T-helper 2 cell (primary cell): ENCODE measurements at places on chromosomes 2 and 18.

DNA sequence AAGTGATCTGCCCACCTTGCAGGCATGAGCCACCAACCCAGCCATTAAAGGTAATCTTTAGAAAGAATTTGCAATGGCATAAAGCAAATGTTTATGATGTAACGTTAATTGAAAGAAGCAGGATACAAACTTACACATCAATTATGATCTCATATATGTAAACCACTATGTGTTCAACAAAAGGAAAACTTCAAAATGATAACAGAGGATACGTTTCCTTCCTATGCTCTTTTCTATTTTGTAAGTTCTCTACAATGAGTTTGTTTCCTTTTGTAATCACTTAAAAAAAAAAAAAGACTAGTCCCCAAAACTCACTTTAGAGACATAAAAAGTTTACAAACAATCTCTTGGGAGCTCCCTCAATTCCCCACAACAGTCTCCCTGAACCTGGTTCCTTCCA is 1.4 kb downstream of the C2orf81 start:
- no peak for DNase-seq

- DNase-seq, result no peak
Observed at GRCh38 chr2:21821672-21822227, 698.0 kb downstream of the TDRD15 start.

- DNase-seq, result no peak
Observed at GRCh38 chr2:219300022-219300421, 9.2 kb downstream of the PTPRN start.

DNA sequence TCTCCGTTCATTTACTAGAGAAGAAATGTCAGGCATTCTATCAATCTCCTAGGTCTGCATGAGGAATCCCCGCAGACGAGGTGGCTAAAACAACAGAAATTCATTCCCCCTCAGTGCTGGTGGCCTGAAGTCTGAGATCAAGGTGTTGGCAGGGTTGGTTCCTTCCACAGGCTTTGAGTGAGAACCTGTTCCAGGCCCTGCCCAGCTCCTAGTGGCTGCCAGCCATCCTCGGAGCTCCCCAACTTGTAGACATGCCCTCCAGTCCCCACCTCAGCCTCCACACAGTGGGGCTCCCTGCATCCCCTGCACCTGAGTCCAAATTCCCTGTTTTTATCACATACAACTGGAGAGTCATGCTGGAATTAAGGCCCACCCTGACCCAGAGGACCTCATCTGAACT is 145.3 kb upstream of the ALKAL2 start:
- DNase-seq, result no peak

GRCh38 chr2:45855374-45855773 is 203.9 kb downstream of the PRKCE start:
- no peak for DNase-seq

- no peak for DNase-seq
Observed at GRCh38 chr2:42858140-42859005, 66.0 kb upstream of the HAAO start.

DNA sequence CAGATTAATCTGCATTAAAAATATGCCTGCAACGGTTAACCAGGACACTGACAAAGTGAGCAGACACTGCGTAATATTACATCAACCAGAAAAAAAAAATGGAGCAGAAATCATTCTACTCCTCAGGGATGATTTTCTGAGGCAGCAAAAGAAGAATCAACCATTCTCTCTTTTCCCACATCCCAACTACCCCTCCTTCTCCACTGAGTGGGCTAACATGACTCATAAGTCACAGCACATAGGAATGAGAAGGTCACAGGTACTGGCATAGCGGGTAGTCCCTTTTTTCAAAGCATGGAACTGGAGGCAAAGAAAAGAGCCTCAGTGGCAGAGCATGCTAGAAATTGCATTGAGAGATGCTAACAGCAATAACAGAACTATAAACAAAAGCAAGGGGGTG is 54.3 kb upstream of the TSPYL6 start:
- no peak for DNase-seq

DNA sequence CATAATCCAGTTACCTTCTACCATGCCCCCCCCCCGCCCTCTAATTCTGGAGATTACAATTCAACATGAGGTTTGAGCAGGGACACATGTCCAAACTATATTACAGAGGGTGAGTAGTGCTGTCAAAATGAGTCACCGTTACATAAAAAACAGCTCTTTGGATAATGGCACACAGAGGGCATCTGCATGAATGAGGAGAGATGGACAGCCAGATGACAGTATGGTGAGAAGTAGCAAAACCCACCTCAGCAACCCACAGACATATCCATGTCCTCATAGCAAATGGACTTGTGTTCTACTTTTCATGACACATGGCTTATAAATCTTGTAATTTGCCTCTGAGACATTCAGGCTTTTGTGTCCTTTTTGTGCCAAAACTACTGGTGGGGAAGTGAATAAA is 132.0 kb downstream of the EML6 start:
- no peak for DNase-seq

DNA sequence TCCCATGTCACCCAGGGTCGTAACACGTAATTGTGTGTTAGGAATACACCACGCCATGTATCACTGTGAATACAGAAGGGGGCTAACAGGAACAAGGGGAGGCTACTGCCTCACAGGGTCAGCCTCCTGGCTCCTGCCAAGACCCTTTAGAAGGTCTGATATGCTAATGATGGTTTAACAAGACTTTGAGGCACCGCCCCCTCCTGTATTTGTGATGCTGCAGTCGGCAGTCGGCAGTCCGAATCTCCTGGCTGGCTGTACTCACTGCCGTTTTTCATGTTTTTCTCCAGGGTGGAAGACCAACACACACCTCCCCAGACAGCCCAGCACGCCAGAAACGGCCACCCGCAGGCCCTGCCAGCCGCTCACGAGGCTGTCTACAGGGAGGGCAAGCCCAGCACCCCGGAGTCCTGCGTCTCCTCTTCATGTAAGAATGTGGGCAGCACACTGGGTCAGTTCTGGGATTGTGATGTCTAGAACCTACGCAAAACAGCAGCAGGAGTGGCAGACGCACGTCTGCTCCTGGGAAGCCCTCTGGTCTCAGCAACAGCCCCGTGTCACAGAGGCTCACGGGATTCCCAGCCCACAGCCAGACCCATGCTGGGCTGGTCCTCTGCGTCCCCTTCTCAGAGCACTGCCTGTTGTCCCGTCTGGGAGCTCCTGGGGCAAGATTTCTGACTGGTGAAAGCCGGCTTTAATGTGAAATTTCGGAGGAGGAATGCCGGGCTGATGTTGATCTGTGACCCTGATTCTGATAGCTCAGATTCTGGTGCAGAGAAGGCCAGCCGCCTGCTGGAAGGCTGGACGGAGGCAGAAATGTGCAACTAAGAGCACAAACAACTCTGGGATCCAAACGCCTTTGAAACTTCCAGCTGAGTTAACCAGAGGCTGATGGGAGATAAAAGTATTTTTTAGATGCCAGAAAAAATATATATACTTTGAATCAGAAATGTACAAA is 39.7 kb upstream of the B3GNT7 start:
- DNase-seq, result no peak

GRCh38 chr2:27498975-27499374 is 2.3 kb downstream of the GCKR start:
- DNase-seq, result no peak

GRCh38 chr2:48709096-48710034 is 46.2 kb downstream of the LHCGR start:
- DNase-seq, result no peak

GRCh38 chr2:71607151-71607889 is 154.0 kb downstream of the DYSF start:
- no peak for DNase-seq

GRCh38 chr2:238882082-238882755 is 34.3 kb downstream of the TWIST2 start:
- DNase-seq, result no peak

GRCh38 chr2:56714400-56714799 is 530.6 kb downstream of the CCDC85A start:
- no peak for DNase-seq

DNA sequence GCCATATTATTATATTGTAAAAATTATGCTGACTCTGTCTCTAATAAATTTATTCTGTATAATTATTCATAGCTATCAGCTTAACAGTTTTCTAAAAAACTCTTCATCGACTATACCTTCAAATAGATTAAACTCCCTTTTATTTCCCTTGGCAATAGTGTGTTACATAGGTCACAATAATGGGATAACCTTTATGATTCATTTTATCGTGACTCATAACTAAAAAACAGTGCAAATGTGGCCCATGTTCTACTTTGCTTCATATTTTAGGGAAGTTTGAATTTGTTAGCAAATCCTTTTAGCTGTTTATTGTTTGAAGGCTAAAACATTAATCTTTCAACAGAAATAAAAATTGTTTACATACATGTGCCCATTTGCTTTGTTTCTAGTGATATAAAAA is 783.2 kb upstream of the CDH2 start:
- no peak for DNase-seq

DNA sequence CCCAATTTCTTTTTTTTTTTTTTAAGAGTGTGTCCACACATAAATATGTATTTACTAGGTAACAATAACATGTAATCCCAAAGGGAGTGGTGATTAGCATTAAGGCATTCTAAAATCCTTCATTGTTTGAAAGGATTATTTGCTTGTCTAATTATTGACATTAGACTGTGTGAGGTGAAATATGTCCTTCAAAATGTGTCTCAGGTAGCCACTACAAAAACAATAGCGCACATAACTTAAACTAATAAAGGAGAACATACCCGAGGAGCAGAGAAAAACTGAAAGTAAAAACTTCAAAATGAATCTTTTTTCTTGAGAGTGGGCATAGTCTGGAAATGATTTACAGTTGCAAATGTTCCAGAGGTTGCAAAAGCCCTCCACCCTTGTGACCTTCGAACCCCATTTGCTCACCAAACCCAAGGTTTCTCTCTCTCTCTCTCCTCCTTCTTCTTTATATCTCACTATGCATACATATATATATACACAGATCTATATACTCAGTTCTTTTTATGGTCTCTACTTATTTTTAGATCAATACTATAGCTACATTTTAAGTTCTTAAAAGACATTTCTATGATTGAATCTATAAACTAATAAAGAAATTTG is 24.4 kb upstream of the FRZB start:
- DNase-seq, result no peak

DNA sequence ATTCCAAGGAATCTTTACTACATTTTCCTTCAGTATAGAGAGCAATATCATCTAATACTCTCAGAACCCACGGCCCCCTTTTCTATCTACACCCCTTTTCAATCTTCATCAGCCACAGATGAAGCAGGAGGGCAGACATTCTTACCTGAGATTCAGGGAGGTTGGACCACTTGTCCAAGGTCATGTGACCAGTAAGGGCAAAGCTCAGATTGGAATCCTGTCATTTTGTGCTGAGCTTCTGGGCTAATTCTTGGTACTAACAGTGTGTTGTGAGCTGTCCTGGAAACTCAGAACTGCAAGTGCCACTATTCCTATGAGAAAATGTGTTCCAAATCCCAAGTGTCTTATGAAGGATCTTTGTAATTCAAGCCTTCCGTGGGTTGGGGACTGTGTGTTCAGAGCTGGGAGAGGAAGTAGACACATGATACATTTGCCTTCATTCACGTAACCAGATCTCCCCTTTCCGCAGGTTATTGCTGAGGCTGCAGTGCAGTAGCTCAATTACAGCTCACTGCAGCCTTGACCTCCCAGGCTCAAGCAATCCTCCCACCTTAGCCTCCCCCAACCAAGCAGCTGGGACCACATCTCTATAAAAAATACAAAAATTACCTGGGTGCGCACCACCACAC is 3.3 kb downstream of the CHRNA1 start:
- DNase-seq, result no peak

DNA sequence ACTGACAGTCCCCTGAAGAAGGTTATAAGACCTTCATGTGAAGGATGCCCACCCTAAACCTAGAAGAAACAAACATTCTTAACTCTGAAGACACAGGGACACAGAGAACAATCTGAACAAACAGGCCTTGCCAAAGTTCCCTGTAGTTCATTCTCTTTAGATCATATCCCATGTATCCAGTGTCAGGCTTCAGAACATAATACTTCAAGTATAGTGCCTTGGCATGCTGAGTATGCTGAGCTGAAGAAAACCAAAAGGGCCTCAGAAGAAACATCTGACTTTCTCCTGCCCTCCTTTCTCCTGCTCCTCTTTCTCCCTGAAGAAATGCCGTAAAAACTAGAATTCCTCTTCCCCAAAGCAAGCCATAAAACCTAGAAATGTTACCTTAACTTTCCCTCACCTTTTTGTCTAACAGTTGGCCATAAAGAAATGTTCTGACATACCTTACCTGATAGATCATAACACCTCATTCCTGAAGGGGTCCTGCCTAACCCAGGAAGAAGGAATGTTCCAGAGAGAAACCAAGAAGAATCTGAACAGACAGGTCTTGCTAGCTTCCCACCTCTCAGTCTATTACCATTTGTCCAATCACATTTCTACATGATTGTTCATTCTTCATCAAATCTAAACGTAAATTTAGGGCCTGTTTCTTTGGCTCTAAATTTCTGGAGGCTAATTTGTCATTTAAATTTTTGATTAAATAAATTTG is 160.1 kb upstream of the ZC3H15 start:
- DNase-seq, result no peak

GRCh38 chr2:63876311-63876710 is 34.6 kb downstream of the UGP2 start:
- DNase-seq, result no peak

- no peak for DNase-seq
Observed at GRCh38 chr18:32618546-32618945, 147.9 kb upstream of the GAREM1 start.

GRCh38 chr2:211498551-211499205 is 942.3 kb downstream of the CPS1 start:
- no peak for DNase-seq

DNA sequence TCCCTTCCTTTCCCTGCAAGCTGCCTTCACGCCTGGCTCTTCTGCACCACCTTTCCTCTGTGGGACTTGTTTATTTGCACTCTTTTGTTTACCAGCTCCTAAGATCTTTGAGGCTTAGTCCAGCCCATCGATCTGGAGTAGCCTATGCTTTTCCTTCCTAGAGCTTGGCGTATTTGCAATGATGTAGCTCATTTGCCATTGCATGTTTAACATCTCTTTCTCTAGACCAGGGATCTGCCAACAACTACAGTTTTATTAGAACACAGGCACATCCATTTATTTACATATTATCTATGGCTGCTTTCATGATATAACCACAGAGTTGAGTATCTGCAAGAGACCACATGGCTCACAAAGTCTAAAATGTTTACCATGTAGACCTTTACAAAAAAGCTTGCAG is 150.4 kb downstream of the RAPGEF4 start:
- no peak for DNase-seq

DNA sequence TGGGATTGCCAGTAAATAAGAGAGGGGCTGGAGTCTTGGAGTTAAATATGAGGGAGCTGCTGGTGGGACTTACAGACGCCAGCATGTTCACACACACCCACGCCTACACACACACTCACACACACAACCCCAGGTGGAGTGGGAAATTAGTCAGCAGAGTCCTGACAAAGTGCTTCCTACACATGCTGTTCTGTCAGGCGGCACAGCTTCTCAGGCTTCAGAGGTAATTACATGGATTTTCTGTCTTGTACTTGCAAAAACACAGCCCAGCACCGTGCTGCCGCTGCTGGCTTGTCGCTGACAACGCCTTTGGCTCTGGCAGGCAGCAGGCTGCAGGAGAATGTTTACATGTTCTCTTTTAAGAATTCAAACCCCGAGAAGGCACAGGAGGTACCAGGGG is 1186.3 kb upstream of the CELF4 start:
- DNase-seq, result no peak

- DNase-seq, result no peak
Observed at GRCh38 chr2:113777371-113777770, 20.9 kb upstream of the SLC35F5 start.
